ENCODE measurements at places on chromosomes 1 and 21.

DNA sequence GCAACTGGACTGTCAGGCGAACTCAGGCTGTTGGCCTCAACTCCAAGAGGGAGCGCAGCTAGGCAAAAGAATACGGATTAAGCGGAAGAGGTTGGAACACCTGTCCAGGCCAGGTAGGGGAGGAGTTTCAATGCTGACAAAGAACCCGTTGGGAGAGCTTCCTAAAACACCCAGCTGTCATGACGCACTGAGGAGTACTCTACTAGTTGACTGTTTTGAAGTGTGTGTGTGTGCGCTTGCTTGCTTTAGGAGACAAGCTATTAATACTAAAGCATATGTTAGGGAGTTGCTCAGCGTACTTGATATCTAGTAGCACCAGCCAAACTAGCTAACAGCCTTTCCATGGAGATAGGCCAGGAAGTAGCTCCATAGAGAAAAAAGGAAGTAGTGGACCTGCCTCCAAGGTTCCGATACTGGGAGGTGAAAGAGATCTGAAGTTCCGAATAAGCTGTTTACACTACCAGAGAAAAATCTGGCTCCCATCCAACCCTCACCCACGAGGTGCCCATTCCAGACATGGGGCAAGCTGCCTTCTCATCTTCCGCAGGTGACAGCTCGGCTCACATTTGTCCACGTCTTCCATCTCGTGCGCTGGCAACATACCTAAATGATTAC, 974 bp upstream of the FNBP1L start:
- no peak for DNase-seq

GRCh38 chr1:220336391-220337031, 64.3 kb upstream of the RAB3GAP2 start:
- no peak for DNase-seq

DNA sequence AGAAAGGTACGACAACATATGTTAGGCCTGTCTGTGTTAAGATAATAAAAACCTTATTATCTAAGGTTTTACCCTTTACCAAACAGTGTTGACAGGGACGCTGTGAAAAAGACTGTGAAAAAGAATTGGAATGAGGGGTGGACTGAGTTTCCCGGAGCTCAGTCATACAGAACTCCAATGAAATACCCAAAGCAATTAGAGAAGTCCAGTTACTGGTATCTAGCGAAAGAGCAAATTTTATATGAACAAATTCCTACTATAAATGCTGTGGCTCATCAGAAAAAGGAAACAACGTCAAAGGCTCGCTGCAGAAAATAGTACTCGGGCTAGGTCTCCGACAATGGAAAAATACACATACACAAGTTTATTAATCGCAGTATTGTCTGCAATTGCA, 708 bp upstream of the RBBP5 start:
- no peak for DNase-seq

DNA sequence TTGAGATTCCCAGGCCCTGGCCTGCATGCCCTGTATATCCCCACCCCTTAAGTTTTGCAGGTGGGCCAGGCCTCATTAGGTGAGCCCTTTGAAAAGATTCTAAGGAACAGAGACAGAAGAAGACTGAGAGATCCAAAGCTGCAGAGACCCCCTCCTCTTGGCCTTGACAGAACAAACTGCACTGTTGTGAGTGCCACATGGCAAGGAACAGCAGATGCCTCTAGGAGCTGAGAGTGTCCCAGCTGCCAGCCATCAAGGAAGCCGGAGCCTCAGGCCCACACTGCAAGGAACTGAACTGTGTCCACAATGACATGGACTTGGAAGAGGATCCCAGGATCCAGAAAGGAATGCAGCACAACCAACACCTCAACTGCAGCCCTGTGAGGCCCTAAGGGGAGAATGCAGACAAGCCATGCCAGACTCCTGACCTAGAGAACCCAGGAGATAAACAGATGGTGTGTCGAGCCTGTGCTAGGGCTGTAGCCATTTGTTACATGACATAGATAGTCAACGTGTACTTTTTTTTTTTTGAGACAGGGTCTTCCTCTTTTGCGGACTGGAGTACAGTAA, 182.7 kb downstream of the AJAP1 start:
- DNase-seq, result no peak

GRCh38 chr1:229535230-229535629, 23.3 kb downstream of the ABCB10 start:
- DNase-seq, result no peak

DNA sequence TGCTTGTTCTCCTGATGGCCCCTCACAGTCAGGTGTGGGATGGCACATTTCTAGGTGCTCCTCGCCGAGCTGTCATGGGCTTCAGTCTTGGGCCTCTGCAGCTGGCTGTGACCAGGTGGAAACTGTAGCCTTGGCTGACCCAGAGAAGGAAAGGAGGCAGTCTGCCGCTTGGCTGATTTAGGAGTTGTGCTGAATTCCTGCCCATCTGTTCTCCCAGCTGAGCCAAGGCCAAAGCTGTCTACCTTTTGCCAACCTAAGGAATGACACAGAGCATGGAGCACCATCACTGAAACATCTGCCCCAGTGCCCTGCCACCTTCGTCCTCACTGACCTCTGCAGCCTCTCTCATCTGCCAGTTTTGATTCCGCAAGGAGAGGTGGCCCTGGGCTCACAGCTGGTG, 27.9 kb downstream of the UTP25 start:
- no peak for DNase-seq

GRCh38 chr1:186476264-186477040, 15.5 kb upstream of the PDC start:
- DNase-seq, result no peak

GRCh38 chr1:228149406-228150119, at the start of gene GJC2:
Gene GJC2, plus strand, starts transcription at chr1:228149930. Its CDS starts 7,829 bp downstream, at chr1:228157759.
- DNase-seq, result peak; percentile 35

- no peak for DNase-seq
These were observed 109.5 kb upstream of the SIM2 start for GRCh38 chr21:36589352-36589971.

DNA sequence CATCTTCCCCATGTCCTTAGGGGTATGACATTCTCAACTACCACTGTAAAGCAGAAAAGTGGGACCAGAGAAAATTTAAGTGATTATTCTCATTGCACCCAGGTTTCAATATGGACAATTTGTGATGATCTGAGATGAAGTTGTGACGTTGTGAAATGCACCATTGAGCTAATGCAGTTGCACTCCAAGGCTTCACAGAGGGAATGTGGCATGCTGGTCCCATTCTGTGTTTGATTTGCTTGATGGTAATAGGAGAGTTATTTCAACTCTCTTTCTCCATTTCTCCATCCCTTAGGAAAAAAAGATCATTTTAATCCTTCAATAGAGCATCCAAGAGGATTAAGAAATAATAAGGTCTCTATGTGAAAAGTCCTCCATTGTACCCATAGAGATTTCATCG, 136.6 kb downstream of the SLC30A10 start:
- no peak for DNase-seq

GRCh38 chr1:161287482-161288054, 22.2 kb downstream of the MPZ start:
- no peak for DNase-seq

DNA sequence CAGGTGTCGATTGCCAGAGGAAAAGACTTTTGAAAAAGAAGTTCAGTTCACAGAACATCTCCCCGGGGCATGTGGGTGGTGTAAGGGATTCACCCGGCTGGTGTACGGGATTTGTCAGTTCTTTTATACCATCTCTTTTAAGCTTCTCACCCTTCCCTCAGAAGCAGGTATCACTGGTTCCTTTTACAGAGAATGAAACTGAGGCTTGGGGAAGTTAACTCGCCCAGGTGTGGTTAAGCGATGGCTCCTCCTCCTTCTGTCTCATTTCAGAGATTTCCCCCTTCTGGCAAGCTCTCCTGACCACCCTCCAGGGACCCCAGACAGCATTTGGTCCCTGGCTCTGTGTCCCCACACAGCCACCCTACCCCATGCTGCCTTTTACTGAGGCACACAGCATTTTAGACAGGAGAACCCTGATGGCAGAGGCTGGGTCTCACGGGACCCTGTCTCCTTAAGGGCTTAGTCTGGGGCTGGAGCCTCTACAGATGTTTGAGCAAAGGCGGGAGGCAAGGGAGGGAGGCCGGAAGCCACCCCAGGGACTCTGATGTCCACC, 2.8 kb upstream of the ECE1 start:
- DNase-seq, result no peak

- DNase-seq, result peak; percentile 76
These were observed 391 bp upstream of the KIAA1614 start for GRCh38 chr1:180912211-180912800.

DNA sequence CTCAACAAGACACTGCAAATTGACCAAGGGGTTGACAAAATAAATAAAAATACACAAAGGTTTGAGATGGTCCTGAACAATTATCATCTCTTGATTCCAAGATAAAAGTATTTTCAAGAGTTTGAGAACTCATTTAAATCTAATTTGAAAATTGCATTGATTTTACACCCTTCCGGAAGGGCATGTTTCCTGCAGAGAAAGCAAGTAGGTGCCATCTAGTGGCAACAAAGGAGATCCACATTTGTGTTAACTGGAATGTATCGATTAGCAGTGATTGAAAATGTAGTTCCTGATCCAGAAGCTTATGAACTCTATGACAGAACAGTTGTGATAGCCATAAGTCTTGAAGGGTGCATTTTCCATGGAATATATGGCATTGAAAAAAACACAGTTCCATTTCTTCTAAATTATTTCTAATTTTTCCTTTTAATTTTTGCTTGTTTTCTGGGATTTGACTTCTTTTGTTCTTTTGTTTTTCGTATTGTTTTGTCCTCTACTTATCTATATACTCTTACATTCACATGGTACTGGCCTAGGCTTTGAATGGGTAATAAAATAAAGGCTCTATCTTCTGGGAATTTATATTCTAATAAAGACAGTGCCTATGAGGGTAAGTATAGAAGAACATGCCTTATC, 143.7 kb downstream of the DNM3 start:
- DNase-seq, result peak; percentile 4

DNA sequence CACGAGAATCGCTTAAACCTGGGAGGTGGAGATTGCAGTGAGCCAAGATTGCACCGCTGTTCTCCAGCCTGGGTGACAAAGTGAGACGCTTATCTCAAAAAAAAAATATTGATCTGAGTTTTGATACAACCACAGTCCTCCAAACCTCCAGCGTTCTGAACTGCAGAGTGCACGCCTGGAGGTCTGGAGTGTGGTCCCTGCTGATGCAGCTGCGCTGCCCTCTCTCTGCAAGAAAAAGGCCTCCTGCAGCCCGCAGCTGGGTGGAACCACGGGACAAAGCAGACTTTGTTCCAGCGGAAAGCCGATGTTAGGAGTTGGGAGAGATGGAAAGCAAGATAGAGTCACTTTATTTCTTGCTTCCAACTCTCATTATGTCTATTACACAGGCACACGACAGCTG, 144.9 kb upstream of the SOD1 start:
- DNase-seq, result peak; percentile 16

- no peak for DNase-seq
These were observed 89.7 kb upstream of the IFFO2 start for GRCh38 chr1:19045898-19046880.

DNA sequence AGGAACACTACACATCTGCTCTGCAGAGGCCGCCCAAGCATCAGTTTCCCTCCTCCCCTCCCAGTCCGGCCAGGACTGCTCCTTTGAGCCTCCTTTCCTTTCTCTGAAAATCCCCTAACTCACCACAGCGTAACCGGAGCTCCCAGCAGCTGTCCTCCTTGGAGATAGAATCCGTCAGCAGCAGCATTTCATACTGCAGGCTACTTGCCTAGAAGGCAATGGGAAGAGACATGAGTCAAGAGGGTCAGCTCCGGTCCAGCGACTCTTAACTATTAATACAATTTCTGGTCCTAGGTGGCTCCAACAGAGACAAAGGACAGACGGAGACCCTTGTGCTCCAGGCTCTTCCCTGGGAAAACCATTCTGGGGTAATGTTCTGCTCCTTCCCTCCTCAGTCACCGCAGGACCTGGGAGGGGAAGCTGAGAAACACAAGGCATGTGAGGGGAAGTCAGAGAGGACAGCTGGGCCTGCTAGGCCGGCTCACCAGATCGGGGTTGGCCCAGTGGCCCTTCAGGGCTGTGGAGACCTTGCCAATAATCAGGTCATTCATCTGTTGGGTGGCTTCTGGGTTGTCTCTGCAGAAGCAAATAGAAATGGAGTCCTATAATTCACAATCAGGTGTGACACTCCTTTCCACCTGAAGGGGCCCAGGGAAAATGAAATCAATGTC, 99.7 kb downstream of the UBR4 start:
- no peak for DNase-seq

- peak; percentile 52 for DNase-seq
These were observed 64.0 kb downstream of the SIK1 start for GRCh38 chr21:43362915-43363314.

DNA sequence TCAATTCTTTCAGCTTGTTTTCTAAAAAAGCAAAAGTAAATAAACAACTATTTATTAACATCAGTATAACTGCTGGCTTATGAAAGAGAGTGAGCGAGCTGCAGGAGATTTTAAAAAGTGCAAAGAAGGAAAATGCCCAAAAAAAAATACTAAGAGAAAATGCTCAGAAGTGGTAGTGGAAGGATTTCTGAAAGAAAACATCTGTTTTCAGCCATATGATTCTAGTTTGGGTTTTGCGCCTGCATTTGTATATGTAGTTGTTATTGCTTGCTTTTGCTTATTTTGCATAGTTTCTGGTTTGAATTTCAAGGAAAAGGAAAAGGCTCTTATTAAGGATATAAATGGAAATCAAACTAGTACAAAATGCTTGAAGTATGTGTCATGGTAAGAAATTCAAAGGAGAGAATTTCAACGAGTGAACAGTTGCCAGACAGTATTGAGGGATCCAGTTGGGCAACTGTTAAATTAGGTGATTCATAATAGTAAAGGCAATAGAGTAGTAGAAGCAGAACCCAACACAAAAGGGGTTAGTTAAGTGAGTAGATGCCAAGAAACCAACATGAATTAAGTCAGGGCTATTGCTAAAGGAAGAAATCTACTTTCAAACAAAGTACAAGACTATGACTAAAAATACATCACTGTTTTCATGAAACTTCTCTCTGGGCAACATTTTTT, 1.2 kb downstream of the GBP5 start:
- DNase-seq, result no peak

GRCh38 chr1:33932871-33933270, 69.0 kb downstream of the HMGB4 start:
- DNase-seq, result no peak
